Astrocyte (in vitro differentiated cells and primary cell): ENCODE measurements at places on chromosomes 4 and X. TPM values are rescaled to one million over a fixed set of nuclear protein-coding genes. Genes with fewer than 3 reads are reported as not detected.

DNA sequence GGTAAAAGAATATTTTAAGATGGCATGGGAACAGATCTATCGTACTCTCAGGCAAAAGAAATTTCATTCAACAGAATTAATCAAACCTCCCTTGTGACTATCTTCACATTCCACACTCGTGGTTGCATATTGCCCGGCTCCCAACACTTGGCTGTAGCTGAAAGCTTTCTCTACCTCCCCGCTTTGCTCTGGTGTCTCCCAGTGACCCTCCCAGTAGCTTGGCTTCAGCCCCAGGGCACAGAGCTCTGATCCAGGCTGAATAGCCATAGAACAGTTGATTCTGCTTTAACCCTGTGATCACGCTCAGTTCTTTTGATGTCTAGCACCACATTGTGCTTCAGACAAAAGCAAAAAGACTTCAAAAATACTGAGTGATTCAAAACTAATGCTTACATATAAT lies 24.6 kb downstream of the SLC7A11 start:
- H3K27ac ChIP-seq = no peak overlapping the region
- H3K4me3 ChIP-seq = no peak overlapping the region
- H3K4me1 ChIP-seq = peaks cover 8% of the 10 kb centered on the region
- DNase-seq = no peak

- peak; percentile 61 for DNase-seq
- H3K4me3 ChIP-seq = no peak overlapping the region
- H3K4me1 ChIP-seq = peaks cover 23% of the 10 kb centered on the region
- peaks cover 4% of the 10 kb centered on the region for H3K36me3 ChIP-seq
- H3K27me3 ChIP-seq = no peaks in the 10 kb centered on the region
These were observed 5.0 kb downstream of the CENPU start for GRCh38 chr4:184728858-184729257.

DNA sequence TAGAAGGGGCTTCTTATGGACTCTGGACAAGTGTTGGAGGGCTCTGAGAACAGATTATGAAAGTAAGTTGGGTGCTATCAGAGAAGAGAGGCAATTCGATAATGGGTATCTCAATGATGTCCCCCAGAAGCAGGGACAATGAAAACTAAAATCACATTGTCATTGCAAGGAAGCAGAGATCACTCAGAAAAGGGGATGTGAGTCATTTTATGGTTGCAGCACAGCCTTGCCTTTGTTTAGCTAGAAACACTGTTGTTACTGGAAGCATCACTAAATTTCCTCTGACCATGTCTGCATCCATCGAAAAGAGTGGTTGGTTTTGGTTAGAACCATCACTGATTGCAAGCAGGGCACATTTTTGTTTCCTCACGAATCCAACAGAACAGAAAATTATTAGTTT lies 246.8 kb upstream of the NWD2 start:
- DNase-seq = no peak
- H3K4me3 ChIP-seq = no peak overlapping the region
- no peaks in the 10 kb centered on the region for H3K27me3 ChIP-seq
- no peaks in the 10 kb centered on the region for H3K36me3 ChIP-seq
- no peak overlapping the region for H3K27ac ChIP-seq
- no peaks in the 10 kb centered on the region for H3K4me1 ChIP-seq

DNA sequence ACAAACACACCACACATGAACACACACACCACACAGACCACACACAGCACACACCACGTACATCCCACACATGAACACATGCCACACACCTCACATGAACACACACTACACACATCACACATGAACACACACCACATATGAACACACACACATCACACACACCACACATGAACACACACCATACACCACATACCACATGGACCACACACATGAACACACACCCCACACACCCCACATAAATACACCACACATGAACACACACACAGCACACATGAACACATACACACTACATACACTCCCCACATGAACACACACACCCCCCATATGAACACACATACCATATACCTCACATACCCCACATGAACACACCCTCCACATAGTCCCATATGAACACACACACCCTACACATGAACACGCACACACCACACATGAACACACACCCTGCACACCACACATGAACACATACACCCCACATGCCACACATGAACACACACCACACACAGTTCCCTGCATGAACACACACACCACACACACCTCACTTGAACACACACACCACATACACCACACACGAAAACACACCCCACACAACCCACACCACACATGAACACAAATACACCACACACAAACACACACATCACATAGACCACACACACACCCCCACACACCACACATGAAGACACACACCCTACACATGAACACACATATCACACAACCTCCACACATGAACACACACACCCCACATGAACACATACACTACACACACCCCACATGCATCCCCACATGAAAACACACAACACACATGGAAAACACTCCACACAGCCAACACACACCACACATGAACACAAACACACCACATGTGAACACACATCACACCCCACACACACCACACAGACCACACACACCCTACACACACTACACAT lies 18.3 kb downstream of the PNMA6E start:
- peaks cover 7% of the 10 kb centered on the region for H3K4me1 ChIP-seq
- H3K36me3 ChIP-seq = no peaks in the 10 kb centered on the region
- H3K27ac ChIP-seq = no peak overlapping the region
- no peaks in the 10 kb centered on the region for H3K27me3 ChIP-seq
- DNase-seq = no peak
- no peak overlapping the region for H3K4me3 ChIP-seq

- H3K27ac ChIP-seq = no peak overlapping the region
- H3K36me3 ChIP-seq = no peaks in the 10 kb centered on the region
- H3K27me3 ChIP-seq = no peaks in the 10 kb centered on the region
- DNase-seq = no peak
- no peak overlapping the region for H3K4me3 ChIP-seq
These were observed 47.5 kb downstream of the CPZ start for GRCh38 chr4:8639777-8640720.

- no peaks in the 10 kb centered on the region for H3K27me3 ChIP-seq
- H3K4me1 ChIP-seq = peaks cover 10% of the 10 kb centered on the region
- no peak overlapping the region for H3K27ac ChIP-seq
- H3K36me3 ChIP-seq = no peaks in the 10 kb centered on the region
These were observed 46.6 kb downstream of the CLOCK start for GRCh38 chr4:55500072-55500471.

GRCh38 chrX:128805236-128805635 lies 718.1 kb downstream of the SMARCA1 start:
- no peaks in the 10 kb centered on the region for H3K4me1 ChIP-seq
- H3K36me3 ChIP-seq = no peaks in the 10 kb centered on the region
- H3K4me3 ChIP-seq = no peak overlapping the region
- DNase-seq = no peak
- no peak overlapping the region for H3K27ac ChIP-seq

DNA sequence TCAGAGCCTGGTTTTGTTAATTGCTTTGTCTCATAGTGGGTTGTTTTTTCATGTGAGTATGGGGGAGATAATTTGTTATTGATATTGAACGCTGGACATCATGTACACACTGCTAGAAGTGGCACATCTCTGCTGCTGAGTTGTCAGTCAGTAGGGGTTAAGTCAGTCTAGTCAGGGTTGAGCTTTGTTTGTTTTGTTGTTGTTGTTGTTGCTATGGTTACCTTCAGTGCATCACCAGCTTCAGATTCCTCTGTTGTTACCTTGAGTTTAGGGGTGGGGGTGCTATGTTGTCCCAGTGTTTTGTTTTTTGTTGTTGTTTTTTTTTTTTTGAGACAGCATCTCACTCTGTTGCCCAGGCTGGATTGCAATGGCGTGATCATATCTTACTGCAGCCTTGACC lies 9.9 kb downstream of the YIPF6 start:
- H3K4me3 ChIP-seq = no peak overlapping the region
- no peaks in the 10 kb centered on the region for H3K36me3 ChIP-seq
- H3K27me3 ChIP-seq = no peaks in the 10 kb centered on the region
- no peak overlapping the region for H3K27ac ChIP-seq
- no peak for DNase-seq

- no peaks in the 10 kb centered on the region for H3K4me1 ChIP-seq
- H3K36me3 ChIP-seq = peaks cover under 1% of the 10 kb centered on the region
- no peak overlapping the region for H3K4me3 ChIP-seq
- H3K27me3 ChIP-seq = no peaks in the 10 kb centered on the region
- no peak for DNase-seq
These were observed 25.9 kb upstream of the MAP3K15 start for GRCh38 chrX:19541196-19541595.

GRCh38 chr4:77194989-77195388 lies 38.0 kb downstream of the CCNG2 start:
- peaks cover 20% of the 10 kb centered on the region for H3K27me3 ChIP-seq
- H3K4me1 ChIP-seq = no peaks in the 10 kb centered on the region
- H3K36me3 ChIP-seq = no peaks in the 10 kb centered on the region
- DNase-seq = no peak
- H3K27ac ChIP-seq = no peak overlapping the region

GRCh38 chr4:18057821-18058533 lies 36.4 kb upstream of the LCORL start:
- H3K36me3 ChIP-seq = no peaks in the 10 kb centered on the region
- no peak overlapping the region for H3K27ac ChIP-seq
- H3K4me1 ChIP-seq = no peaks in the 10 kb centered on the region
- H3K4me3 ChIP-seq = no peak overlapping the region

DNA sequence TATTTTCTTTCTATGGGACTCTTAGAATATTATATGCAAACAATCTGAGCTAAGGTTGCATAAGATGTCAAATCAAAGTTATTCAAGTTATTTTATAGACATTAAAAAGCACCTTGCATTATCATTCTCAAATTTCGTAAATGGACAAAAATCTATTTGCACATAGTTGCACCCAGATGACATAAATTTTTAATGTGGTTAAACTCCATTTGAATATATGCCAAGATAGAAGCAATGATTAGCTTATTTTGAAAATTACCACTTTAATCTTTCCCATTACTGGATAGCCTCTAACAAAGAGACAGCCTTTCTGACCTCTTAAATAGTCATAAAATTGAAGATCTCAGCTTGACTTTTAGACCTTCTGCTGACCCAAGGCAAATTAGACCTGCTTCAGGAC lies 386.8 kb downstream of the RAPGEF2 start:
- H3K27me3 ChIP-seq = peaks cover 3% of the 10 kb centered on the region
- H3K36me3 ChIP-seq = no peaks in the 10 kb centered on the region
- H3K4me3 ChIP-seq = no peak overlapping the region
- no peak for DNase-seq

DNA sequence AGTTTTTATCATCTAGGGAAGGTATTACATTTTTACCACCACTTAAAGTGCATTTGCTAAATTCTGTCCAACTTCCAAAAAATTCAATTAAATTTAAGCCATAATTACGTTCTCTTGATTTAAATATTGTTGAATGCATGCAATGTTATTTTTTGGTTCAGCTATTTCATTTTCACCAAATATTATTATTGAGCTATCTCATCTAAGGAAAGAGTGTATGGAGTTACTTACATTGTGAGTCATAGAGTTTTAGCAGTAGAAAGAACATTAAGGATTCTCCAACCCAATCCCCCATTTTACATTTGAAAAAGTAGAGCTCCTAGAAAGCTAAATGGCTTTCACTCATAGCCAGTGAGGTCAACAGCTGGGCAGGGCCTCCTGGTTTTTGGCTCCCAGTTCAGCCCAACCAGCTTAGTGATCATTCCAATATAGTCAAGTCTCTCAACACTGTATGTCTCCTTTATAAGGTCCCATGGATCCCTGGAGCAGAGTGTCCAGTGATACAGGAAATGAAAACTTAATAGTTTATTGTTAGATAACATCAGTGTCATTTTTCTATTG lies 60.5 kb downstream of the NDNF start:
- no peak overlapping the region for H3K4me3 ChIP-seq
- no peaks in the 10 kb centered on the region for H3K4me1 ChIP-seq
- no peak for DNase-seq
- no peaks in the 10 kb centered on the region for H3K36me3 ChIP-seq
- H3K27me3 ChIP-seq = no peaks in the 10 kb centered on the region
- H3K27ac ChIP-seq = no peak overlapping the region

DNA sequence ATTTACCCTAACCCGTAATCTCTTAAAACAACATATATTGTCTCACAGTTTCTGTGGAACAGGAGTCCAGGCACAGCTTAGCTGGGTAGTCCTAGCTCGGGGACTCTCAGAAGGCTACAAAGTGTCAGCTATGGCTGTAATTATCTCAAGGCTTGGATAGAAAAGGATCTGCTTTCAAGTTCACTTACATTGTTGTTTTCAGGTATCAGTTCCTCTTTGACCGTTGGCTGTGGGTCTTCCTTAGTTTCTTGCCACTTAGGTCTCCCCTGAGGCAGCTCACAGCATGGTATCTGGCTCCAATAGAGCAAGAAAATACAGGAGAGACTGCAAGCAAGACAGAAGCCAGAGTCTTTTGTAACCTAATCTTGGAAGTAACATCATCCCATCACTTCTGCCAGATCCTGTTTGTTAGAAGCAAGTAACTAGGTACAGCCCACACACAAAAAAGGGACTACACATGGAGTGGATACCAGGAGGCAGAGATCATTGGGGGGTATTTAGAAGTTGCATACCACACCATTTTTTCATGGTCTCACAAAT lies 137.0 kb downstream of the MAGEB5 start:
- no peaks in the 10 kb centered on the region for H3K36me3 ChIP-seq
- no peaks in the 10 kb centered on the region for H3K4me1 ChIP-seq
- no peak for DNase-seq
- H3K27me3 ChIP-seq = no peaks in the 10 kb centered on the region
- no peak overlapping the region for H3K27ac ChIP-seq

GRCh38 chr4:162959046-162959445 lies 207.6 kb downstream of the NAF1 start:
- H3K36me3 ChIP-seq = no peaks in the 10 kb centered on the region
- H3K4me3 ChIP-seq = no peak overlapping the region
- H3K27ac ChIP-seq = no peak overlapping the region
- H3K4me1 ChIP-seq = no peaks in the 10 kb centered on the region
- DNase-seq = no peak
- H3K27me3 ChIP-seq = no peaks in the 10 kb centered on the region

LONRF3 gene
- 0.11 and 0.19 TPM in 2 replicates for total RNA-seq

CENPE gene
- total RNA-seq = 3.7 and 5.6 TPM in 2 replicates

AMBN gene
- not detected in 2 replicates for total RNA-seq

BEND2 gene
- not detected in 2 replicates for total RNA-seq

VSIG4 gene
- total RNA-seq = not detected in 2 replicates

UCP1 gene
- total RNA-seq = 0.34 and 0.46 TPM in 2 replicates

ATOH1 gene
- not detected in 2 replicates for total RNA-seq
